ENCODE measurements at places on chromosomes 3 and 15.

DNA sequence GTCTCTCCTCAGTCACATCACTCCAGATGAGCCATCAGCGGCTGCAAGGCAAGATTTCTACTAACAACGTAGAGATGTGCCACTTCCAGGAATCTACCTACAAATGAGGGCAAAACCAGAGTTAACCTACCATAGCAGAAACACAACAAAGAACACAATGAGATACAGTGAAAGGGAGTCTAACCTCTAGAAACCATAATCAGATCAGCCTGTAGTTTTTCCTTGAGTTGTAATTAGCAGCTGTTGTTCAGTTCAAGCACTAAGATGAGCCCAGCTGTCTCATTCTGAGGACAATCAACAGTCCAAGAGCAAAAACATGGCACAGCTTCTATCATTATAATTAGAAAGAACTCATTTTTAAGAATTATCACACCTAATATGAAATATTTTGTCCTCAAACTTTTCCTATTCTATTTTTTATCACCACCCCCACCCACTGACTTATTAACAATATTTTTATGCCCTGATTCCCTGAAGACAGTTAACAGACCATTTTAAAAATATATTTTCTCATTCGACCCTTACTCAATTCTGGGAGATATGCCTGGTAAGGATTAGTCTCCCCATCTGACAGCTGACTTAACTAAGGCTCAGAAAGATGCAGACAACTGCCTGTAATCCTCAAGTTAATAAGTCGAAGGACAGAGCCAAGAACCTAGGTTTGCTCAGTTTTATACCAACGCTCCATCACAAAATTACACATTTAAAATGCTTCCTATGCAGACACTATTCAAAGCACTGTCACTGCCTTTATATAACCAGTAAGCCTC is 50.1 kb downstream of the MAGI1 start:
- DNase-seq: no peak

GRCh38 chr3:110166791-110167190 is 829.4 kb upstream of the DPPA4 start:
- DNase-seq: no peak

GRCh38 chr3:105728771-105729312 is 140.0 kb downstream of the CBLB start:
- no peak for DNase-seq

GRCh38 chr3:81279481-81280379 is 481.7 kb downstream of the GBE1 start:
- DNase-seq: no peak

GRCh38 chr3:120421926-120422325 is 28.9 kb downstream of the FSTL1 start:
- no peak for DNase-seq

DNA sequence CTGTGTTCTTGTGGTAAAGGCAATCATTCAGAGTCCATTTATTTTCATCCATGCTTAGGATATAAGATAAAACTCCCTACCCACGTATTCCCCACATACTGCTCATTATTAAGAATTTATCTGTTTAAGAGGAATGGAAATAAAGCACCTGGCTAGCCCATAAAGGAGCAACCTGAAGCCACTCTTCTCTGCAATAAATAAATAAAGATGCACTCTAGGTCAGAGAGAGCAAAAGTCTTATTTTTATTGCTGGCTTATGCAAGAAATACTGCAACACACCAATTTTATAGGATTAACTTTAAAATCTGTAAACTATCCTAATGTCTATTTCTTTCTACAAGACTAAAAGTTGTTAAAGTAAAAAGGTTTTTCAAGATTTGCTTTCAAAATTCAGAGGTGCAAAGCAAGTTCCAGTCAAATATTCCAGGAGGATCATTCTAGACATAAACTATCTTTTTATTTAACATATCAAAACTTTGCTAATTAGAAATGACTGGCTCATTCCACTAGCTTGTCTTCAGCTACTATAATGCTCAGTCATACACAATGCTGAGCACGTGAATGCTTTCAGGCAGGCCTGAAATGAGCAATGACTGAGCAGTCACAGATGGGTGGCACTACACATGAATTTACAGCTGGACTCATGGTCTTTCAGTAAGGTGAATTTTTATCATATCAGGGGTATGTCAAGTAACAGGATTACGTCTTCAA is 7.1 kb downstream of the TJP1 start:
- DNase-seq: no peak

- peak; percentile 28 for DNase-seq
Observed at GRCh38 chr3:163056874-163057497, 1560.4 kb downstream of the OTOL1 start.

DNA sequence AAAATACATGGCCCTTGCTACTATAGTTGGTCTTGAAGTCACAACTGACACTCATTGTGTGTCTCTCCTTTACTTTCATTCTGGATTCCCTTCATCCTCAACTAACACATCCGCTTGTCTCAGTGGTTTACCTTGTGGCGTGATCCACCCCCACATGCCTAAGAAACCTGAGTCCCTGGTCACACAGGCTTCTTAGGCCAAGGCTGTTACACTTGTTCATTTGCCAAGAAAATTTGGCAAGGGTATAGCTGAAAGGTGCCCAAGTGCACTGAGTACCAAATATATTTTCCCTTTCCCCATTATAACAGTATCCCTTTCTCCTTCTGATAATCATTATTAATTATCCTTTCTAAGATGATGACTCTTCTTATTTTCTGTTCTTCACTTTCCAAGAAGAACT is 207.6 kb upstream of the STAC start:
- DNase-seq: no peak

GRCh38 chr15:71400294-71400693 is 285.0 kb downstream of the THSD4 start:
- DNase-seq: no peak

- DNase-seq: no peak
Observed at GRCh38 chr3:195096484-195097330, 174.3 kb downstream of the XXYLT1 start.

GRCh38 chr3:175526609-175527280 is 667.6 kb downstream of the NAALADL2 start:
- DNase-seq: no peak

- no peak for DNase-seq
Observed at GRCh38 chr3:18216996-18217395, 208.1 kb downstream of the SATB1 start.

DNA sequence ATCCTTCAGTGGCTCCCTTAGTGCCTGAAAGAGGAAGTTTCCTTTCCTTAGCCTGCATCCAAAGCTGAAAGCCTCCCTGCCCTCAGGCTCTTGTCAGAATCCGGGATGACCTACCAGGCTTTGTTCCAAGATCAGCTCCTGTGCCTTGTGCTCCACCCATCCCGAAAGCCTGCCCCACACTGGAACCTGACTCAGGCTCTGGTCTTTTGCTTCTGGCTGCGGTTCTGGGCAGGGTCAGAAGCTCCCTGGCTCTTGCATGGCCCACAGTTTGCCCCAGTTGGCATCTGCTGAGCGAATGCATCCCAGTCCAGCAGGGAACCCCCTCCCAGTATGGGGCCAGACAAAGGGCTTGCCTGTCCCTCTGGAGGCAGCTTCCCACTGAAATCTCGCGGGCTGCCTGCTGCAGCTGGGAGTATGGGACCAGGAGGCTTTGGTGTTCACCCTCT is 25.9 kb upstream of the KIF23 start:
- no peak for DNase-seq

DNA sequence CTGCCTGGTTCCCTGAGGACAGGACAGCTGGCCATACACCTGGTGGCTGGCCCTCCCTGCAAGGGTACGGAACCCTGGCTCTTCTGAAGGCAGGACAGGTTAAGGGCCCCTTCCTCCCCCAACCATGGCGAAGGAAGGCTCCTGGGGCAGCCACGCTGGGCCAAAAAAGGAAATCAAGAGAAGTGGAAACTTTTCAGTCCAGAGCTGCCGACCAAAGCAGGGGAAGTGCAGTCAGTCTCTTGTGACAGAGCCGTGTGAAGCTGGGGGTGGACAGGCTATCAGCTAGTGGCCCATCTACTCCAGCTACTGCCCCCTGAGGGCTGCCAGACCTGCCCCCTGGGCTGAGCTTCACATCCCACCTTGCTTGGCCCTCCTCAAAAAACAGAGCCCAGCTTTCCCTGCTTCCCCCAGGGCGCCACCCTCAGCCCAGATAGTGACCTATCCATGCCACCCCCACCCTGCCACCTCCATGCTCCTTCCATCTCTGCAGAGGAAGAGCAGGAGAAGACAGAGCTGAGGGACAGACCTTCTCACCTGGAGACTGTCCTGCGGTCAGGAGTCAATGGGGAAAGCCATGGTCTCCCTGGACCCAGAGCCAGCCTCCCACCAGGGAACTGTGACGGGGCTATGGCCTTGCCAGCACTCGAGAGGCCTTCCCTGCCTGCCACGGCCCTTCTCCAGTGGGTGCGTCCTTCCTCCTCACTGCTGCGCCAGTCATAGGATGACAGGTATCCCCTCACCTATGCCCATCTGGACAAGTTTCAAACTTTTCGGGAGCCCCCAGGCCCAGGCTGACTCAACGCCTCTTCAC is 4.6 kb downstream of the SEMA7A start:
- no peak for DNase-seq

DNA sequence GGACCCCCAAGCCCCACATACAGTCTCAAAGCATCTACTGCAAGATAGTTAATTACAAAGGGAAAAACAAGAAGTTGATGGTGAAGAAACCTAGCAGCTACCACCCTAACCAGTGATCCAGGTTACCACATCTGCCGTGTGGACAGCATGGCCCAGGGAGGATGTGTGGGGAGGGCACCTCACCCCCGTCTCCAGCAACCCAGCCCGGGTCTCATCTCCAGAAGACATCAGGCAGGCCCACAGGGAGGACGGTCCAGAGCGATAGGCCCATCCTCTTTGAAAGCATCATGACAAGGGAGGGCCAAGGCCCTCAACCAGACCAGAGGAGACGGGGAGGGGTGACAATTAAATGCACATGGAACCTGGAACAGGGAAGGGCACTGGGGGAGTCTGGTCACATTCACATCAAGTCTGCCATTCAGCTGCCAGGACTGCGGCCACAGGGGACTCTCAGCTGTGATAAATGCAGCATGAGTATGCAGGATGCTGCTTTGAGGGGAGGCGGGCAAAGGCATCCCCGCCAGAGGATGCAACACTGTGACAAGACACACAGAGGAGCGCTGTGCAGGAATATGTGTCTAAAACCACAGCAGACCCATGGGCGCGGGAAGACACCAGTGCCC is 18.8 kb downstream of the ZXDC start:
- no peak for DNase-seq

- DNase-seq: no peak
Observed at GRCh38 chr3:49399461-49399860, 12.3 kb downstream of the RHOA start.

GRCh38 chr3:29240248-29240647 is 40.6 kb upstream of the RBMS3 start:
- no peak for DNase-seq

DNA sequence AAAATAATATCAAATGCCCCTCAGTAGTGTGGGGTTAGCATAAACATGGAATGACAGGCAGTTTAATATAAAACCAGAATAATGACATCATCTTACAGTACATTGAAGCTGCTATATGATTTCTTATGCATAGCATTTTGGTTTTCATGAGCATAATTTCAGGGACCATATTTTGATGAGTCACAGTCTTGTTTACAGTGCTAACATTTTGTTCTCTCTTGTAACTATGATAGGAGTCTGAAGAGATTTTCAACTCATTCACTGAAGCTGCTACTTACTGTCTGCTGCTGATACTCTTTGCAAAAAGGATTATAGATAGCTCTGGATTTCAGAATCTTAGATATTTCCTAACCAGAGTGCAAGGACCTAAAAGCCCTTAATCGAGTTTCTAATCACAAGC is 92.6 kb upstream of the CCDC54 start:
- no peak for DNase-seq

- no peak for DNase-seq
Observed at GRCh38 chr15:41881920-41882688, 11.7 kb downstream of the SPTBN5 start.

GRCh38 chr3:6180171-6180570 is 680.7 kb upstream of the GRM7 start:
- DNase-seq: no peak

DNA sequence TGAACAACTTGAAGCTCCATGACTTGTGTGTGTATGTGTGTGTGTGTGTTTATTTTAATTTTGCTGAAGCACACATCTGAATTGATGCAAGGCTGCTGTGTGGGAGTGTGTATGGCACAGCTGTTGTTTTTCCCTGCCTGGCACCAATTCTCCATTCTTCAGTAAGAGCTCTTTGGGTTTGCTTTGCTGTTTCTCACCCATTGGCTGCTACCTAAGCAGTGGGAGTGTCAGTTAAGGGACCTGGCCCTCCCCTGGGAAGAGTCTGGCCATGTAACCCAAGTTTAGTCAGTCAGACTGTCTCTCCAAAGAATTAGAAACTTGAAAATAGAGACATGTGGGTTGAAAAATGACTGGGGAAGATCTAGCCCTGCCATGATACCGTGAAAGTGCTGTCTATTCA is 126.2 kb upstream of the SYNPR start:
- no peak for DNase-seq

DNA sequence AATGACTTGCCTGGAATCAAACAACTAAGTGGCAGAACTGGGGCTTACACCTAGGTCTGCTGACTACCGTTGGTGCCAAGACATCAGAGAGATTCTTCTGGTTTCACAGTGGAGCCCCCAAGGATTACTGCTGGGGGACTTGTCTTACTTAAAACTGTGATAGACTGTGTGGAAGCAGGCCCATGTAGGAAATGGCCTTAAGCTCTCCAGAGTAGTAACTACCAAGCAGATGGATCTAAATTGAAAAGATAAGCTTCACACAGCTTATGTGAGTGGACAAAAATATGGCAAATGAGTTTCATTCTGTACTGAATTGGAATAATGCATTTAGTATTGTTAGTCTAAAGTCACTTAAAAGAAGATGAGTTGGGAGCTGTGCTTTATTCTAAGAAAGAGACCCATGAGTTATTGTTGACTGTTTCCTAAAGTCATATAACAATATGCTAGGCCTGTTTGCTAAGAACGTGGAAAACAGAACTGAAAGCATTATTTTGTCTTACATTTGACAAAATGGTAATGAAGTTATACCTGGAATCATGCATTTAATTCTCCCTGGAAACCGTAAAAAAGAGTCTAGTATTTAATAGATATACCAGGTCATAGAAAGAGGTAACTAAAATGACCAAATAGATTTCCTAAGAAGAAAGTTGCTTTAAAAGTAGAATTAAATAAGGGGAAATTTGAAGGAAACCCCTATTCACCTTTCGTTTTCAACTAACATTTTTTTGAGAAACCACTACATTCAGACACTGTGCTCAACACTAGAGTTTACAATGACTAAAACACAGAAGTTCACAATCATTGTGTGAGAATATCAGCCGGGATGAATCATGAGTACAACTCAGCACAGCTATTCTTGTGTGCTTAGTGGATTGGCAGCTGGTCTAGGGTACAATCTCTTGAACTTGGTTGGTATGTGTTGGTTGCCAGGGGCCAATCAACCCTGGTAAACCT is 13.0 kb upstream of the MAPK6 start:
- no peak for DNase-seq

GRCh38 chr3:133644768-133645167 is 17.0 kb downstream of the TOPBP1 start:
- DNase-seq: no peak

GRCh38 chr3:177468816-177469215 is 271.5 kb upstream of the TBL1XR1 start:
- DNase-seq: no peak

Measured in activated naive CD4-positive, alpha-beta T cell treated with anti-CD3 and anti-CD28 coated beads, Interleukin-2, amount 10 ng/mL, durations not matched to agents 7 days and 5 days (primary cell).